ENCODE measurements at places on chromosomes 3 and 15.

GRCh38 chr3:82462977-82463376 is 701.5 kb upstream of the GBE1 start:
- DNase-seq: no peak

DNA sequence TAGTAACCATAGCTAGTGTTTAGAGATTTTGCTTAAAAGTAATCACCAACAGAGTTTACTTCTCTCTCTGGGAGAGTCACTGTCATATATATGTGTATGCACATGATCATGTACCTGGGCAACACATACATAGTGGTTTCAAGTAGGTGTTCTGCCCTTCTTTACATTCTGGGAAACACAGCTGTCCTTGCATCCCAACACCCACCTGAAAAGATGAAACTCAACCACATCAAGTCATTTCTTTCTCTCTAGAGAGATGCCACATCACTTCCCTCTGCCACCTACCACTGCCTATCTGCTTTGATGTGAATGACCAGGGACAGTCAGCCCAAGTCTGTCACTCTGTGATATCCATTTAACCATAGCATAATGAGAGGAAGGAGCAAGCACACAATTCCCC is 155.8 kb upstream of the GADL1 start:
- no peak for DNase-seq

DNA sequence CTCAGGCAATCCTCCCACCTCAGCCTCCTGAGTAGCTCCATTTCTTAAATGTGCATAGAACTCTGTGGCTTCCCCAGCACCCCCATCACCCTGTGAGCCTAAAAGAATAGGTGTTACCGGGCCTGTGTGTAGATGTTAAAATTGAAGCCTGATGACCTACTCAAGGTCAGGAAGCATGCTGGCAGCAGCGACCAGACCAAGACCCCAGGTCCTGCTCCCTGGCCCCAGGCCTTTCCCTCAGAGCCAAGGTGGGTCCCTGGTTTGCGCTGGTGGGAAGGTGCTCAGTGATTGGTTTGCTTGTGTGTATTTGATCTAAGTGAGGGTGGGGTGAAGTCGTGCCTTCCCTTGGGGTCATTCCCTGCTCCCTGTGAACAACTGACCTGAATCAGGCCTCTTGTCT is 18.4 kb upstream of the CRABP1 start:
- no peak for DNase-seq

- no peak for DNase-seq
Observed at GRCh38 chr15:77187751-77188464, 117.0 kb upstream of the TSPAN3 start.

DNA sequence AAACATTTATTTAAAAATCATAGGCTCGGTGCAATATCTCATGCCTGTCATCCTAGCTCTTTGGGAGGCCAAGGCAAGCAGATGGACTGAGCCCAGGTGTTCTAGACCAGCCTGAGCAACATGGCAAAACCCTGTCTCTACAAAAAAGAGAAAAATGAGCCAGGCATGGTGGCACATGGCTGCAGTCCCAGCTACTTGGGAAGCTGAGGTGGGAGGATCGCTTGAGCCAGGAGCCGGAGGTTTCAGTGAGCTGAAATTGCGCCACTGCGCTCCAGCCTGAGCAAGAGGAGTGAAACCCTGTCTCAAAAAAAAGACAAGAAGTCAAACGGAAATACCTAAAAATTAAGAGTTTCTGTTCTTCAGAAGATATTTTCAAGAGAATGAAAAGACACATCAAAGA is 122.3 kb downstream of the RSL24D1 start:
- no peak for DNase-seq

DNA sequence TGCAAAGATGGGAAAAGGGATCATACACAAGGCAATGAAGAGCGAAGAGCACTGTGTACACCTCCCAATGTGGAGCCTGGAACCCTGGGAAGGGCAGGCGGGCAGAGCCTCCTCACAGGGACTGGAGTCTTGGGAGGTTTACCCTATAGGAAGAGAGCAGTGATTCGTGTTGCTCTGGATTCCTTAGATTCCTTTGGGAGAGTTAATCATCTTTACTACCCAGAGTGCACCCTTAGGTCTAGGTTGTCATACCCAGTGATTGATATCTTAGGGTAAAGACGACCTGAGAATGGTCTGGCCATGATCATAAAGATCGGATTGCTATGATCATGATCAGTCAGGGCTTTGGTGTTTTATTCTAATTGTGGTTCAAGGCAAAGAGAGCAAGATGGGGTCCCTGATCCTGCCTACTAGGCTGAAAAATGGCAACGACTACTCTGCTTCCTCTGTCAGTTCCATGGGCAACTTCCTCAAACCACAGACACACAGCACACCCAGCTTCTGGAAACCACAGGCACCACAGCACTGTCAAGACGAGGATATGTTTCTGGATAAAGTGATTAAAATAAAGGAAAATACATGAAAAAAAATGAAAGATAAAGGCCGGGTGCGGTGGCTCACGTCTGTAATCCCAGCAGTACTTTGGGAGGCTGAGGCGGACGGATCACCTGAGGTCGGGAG is 20.4 kb upstream of the MAP6D1 start:
- no peak for DNase-seq

- DNase-seq: no peak
Observed at GRCh38 chr3:180142041-180142440, 105.3 kb upstream of the PEX5L start.

- no peak for DNase-seq
Observed at GRCh38 chr15:91866971-91867372, 13.5 kb downstream of the SLCO3A1 start.

GRCh38 chr3:45884368-45885201 is 1.8 kb upstream of the CCR9 start:
- DNase-seq: no peak

GRCh38 chr15:28993720-28994053 is 107.9 kb downstream of the APBA2 start:
- DNase-seq: no peak

GRCh38 chr15:69713726-69714559 is 261.3 kb downstream of the RPLP1 start:
- no peak for DNase-seq

- no peak for DNase-seq
Observed at GRCh38 chr15:28868744-28869345, 16.9 kb upstream of the APBA2 start.

DNA sequence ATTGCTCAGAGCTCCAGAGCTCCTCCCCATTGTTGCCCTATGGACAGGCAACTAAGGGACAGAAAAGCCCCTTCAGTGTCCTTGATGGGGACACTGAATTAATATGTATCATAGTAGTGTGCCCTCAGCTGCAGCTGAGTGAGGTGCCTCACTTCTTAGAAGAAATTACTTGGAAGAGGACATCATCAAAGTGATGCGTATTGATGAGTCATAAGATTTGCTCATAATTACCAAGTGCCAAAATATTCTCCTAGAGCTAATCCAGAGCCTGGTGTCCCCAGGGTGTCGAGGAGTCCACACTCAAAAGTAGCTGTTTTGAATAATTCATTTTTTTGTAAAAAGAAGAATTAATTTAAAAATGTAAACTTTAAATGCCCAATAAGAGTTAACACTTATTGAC is 200.7 kb upstream of the SEMA6D start:
- no peak for DNase-seq

GRCh38 chr3:139127101-139127500 is 82.4 kb upstream of the PRR23C start:
- DNase-seq: no peak

DNA sequence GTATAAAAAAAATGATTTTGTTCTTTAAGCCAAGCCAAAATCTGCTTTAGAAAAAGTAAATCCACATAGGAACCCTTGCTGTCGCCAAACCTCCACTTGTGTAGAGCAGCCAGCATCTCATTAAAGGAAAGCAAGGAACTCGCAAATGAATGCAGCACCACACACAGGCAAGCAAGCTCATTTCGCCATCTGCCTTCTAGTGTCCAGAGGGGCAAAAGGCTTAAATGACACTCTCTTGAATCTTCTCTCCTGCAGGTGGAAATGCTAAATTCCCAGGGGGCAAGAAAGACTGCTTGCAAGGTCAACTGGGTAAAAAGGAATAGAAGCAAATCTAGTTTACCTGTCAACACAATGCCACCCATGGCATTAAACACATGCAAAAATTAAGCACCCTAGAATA is 2.4 kb downstream of the MB21D2 start:
- no peak for DNase-seq

GRCh38 chr15:74036271-74037170 is 42.0 kb downstream of the PML start:
- no peak for DNase-seq

- DNase-seq: no peak
Observed at GRCh38 chr3:61681636-61682035, 120.3 kb downstream of the PTPRG start.

GRCh38 chr3:66957367-66957766 is 40.7 kb upstream of the KBTBD8 start:
- no peak for DNase-seq

DNA sequence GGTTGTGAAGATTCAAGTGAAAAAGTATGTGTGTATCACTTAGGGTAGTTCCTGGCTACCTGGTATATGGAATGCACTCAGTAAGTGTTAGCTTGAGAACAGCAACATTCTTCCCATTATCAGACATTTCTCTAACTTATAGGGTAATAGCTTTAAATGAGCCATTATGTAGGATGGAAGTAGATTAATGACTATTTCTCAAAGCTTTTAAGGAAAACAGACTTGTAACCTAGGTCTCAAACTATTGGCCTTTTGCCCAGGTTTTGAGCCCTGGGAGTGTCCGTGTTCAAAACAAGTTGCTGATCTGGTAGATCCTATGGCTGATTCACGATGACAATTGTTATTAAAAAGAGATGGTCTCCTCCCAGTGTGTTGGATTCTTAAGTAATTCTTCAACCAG is 129.1 kb upstream of the UMPS start:
- DNase-seq: no peak

- DNase-seq: no peak
Observed at GRCh38 chr3:53555068-53555588, 60.7 kb downstream of the CACNA1D start.

DNA sequence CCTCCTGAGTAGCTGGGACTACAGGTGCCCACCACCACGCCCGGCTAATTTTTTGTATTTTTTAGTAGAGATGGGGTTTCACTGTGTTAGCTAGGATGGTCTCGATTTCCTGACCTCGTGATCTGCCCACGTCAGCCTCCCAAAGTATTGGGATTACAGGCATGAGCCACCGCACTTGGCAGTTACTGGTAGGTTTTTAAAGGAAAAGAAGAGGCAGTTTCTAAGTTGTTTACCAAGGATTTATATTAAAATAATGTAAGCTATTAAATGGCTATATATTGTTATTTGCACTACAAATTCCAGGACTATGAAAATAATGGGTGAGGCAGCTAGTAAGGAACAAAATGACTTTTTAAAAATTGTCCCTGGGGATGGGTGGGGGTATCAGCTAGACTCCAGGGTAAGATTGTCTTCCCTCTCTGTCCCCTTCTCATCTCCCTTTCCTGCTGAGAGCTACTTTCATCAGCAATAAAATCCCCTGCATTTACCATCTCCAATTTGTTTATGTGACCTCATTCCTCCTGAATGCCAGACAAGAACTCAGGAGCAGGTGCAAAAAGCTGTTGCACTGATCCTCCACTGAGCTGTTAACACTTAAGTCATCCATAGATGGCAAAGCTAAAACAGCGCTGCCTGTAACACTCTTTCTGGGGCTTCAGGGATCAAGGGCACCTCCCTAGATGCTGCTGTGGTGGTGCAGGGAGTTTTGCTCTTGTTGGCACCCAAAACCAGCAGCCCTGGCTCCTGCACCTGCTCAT is 165.2 kb downstream of the ZPLD1 start:
- no peak for DNase-seq

GRCh38 chr3:152350776-152351175 is 82.0 kb downstream of the MBNL1 start:
- no peak for DNase-seq

GRCh38 chr15:59303633-59304032 is 69.0 kb downstream of the MYO1E start:
- no peak for DNase-seq

GRCh38 chr3:81443457-81443782 is 318.0 kb downstream of the GBE1 start:
- no peak for DNase-seq

DNA sequence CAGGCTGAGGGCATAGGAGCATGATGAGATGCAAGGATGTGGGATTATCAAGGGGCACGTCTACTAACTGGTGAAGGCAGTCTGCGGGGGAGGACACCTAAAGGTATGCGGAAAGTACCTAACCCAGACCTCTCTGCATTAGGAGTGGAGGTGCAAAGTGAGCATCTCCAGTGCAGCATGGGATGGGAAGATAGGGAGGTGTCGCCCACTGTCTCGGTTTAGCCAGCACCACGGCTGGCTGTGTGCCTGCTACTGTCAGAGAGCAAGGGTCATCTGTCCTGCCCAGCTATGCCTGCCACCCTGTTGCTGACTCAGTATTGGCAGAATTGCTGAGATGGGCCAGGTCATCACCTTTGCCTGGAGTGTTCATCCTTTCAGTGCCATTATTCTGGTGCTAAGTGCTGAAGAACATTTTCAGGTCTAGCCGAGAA is 40.1 kb downstream of the OXNAD1 start:
- DNase-seq: no peak

DNA sequence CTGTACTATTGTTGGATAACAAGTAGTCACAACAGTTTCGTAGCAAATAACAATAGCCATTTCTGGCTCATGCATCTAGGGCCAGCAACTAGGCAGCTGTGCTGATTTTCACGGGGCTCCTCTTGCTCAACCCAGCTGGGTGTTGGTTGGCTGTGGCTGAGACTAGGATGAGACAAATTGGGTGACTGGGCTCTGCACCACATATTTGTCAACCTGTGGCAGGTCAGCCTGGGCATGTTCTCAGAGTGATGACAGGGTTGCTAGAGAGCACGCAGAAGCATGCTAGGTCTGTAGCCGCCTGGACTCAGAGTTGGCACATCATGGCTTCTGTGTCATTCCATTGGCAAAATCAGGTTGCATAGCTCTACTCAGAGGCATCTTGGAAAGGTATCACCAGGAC is 175.9 kb downstream of the OTOL1 start:
- no peak for DNase-seq

- DNase-seq: no peak
Observed at GRCh38 chr3:74210739-74211138, 403.7 kb downstream of the CNTN3 start.

GRCh38 chr3:72182206-72182605 is 397.3 kb upstream of the PROK2 start:
- no peak for DNase-seq

- no peak for DNase-seq
Observed at GRCh38 chr3:15180042-15180611, 25.9 kb upstream of the CAPN7 start.

- no peak for DNase-seq
Observed at GRCh38 chr15:71167445-71168165, 52.3 kb downstream of the THSD4 start.

DNA sequence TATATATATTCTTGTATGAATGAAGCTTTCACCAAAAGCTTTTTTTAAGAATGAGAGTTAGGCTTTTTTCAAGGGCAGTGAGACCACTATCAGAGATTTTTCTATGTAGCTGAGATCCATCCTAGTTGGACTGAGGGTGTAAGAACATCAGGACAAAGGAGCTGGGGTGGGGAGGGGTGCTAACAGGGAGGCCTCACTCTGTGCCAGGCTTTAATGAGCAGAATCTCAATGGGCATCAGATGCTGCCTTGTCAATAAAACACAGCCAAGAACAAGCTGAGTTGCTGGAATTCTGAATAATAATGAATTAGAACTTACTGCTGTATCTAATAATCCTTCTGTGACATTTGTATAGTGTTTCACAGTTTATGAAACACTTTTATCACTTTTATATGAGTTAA is 41.4 kb upstream of the USP3 start:
- no peak for DNase-seq

GRCh38 chr3:69116897-69117296 is 5.5 kb downstream of the LMOD3 start:
- no peak for DNase-seq

GRCh38 chr3:147215660-147216059 is 190.7 kb downstream of the ZIC4 start:
- no peak for DNase-seq
